ENCODE measurements at places on chromosomes 2 and 18.

DNA sequence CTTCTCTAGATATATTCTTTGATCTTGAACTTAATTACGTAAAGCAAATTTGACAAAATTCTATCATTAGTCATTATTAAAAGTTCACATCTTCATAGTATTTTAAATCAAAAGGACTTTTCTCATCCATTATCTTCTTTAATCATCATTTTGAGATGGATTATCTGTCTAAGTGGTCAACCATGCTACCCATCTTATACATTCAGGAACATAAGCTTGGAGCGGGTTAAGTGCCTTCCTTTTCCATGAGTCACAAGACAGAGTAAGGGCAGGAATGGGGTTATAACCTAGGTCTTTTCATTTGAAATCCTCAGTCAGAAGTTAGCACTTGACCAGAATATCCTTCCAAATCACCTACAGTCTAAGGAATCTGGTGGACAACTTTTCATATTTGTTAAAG is 297.1 kb downstream of the TCF4 start:
- no peak for DNase-seq

DNA sequence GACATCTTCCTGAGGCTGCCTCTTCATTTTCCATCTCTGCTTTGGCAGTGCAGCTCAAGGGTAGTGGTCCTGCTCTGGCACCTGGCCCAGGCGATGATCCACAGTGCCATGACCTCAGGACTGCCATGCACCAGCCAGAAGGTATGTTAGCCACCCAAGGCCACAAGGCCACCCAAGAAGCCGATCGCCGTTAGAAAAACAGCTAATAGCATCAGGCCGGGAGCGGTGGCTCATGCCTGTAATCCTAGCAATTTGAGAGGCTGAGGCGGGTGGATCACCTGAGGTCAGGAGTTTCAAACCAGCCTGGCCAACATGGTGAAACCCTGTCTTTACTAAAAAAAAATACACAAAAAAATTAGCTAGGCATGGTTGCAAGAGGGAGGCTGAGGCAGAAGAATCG is 28.4 kb upstream of the UGGT1 start:
- no peak for DNase-seq

DNA sequence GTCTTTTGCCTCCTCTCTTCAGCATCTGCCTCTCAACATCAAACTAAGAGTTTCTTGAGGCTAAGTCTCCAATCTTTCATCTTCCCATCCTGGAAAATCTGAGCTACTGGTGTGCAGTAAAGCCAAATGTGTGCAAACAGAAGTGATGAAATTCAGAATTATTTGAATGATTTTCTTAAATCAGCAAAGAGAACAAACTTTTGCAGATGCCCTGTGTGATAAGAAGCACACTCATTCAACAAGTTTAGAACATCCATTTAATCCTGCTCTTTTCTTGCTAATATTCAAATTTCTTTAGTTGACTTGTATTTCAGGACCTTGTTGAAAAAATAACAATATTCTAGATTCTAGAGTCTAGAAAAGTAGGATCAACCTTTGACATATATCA is 1374.9 kb upstream of the CELF4 start:
- DNase-seq, result no peak

- DNase-seq, result no peak
Observed at GRCh38 chr2:163852616-163853015, 116.8 kb upstream of the FIGN start.

DNA sequence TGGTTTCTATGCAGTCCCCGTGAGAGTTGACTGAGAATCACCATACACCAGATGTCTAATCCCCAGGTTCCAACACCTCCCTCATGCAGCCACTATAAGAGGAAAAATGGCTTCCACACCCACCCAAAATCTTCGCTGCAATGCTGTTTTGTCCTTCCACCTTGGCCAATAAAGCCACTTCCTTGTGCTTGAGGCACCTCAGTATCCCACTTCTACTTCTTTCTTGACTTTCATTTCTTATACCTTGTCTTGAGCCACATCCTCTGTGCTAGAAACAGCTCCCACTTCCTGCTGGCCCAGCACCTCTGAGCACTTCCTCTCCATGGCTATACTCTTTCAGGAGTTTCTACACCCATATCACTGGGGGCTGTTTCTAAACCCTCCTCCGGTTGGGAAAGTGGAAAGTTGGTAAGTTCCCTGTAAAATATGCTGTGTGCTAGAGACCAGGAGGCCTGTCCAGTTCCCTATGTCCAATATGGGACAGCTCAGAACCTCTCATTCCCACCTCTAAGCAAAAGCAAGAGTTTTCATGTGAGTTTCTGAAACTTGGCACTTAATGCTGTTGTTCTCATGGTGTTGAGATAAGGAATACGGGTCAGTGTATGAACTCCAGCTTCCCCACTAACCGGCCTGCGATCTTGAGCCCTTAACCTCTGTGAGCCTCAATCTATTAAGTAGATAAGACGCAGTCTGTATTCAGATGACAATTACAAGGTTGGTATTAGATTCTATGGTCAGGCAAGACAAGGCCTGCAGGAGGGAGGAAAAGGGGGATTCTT is 209.1 kb upstream of the ID2 start:
- no peak for DNase-seq

- DNase-seq, result no peak
Observed at GRCh38 chr2:149313512-149313972, 16.8 kb upstream of the LYPD6 start.

DNA sequence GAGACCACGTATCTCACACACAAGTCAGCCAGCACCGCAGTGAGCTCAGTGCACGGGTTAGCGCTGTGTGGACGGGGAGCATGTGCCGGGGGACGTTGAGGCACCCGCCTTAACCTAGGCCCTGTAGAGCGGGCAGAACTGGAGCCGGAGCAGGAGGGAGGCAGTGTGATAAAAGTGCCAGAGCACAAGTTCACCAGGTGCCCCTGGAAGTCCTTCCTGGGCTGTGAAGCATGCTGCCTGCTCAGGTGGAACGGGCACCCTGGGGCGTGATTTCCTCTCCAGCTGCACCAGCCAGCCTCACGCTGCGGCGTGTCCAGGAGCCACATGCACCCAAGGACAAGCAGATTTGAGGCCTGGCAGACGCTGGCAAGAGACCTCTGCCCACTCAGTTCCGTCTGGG is 50.3 kb downstream of the ITGB1BP1 start:
- no peak for DNase-seq

DNA sequence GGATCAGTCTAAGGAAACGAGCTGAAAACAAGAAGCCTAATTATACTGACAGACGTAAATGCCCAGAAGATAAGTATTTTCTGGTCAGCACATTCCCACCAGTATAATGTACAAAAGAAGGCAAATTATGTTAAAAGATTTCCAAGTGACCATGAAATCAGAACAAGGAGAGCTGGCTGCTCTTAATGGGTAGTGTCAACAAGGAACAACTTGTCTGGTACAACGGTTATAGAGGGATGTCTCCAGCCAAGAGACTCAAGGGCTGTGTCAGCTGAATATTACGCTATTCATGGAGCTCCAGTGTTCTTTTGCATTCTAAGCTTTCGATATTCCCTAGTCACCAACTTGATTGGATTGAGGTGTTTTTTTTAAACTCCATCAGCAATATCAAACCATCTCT is 8.6 kb upstream of the L3MBTL4 start:
- no peak for DNase-seq

GRCh38 chr2:144152817-144153271 is 367.1 kb downstream of the ZEB2 start:
- no peak for DNase-seq

DNA sequence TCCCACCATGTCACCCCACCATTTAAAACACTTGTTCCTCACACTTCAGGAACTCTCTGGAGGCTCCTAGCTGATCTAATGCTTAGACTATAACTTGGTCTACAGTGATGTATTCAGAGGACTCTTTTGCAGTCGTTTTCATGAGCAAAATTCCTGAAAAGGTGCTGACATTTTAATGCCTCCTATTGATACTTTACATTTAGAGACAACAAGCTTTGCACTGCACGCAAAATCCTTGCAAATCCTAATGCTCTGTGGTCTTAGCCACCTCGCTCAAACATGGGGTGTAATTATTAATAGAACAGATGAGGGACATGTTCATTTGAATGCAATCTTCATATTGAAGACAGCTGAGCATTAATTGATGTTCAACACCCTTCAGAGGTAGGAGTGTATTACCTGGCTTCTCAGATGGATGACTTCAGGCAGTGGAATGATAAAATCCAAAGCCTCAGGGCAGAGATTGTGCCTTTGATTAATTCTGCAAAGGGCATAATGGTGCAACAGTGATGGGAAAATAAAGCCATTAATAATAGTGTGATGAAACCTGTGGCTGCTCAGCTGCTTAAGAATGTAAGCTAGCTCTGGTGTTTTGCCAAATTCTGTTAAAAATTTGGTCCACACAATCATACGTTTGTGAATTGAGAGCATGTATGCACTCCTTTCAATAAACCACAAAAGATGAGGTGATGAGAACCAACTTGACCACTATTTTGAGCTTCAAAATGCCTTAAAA is 5.4 kb downstream of the CTAGE1 start:
- no peak for DNase-seq

DNA sequence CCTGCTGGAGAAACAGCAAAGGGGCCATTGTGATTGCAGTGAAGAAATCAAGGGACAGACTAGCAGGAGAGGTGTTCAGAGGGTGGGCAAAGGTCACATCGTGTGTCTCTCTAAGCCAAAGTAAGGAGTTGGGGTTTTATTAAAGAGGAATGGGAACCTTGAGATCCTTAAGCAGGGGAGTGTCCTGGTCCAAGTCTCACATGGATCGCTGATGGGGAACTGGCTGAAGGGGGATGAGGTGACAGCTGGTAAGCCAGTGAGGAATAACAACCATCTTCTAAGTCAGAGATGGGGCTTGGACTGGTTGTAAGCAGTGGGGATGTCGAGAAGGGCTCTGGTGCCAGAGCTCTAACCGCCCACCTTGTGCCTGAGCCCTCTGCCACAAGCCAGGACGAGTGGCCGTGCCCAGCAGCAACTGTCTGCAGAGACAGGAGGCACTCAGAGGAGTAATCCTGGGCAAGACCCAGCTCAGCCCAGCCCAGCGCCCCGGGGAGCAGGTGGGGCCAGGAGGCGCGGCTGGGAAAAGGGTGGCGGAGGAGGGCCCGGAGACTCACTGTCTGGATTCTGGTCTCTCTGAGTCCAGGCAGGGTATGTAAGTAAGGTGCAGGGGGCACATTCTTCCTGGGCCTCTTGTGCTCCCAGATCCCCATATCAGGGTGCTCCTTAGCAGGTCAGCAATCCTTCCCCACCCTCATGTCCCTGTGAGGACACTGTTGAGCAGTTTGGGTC is 13.7 kb downstream of the WNT10A start:
- DNase-seq, result no peak

GRCh38 chr2:56224316-56224715 is 40.5 kb downstream of the CCDC85A start:
- DNase-seq, result no peak

DNA sequence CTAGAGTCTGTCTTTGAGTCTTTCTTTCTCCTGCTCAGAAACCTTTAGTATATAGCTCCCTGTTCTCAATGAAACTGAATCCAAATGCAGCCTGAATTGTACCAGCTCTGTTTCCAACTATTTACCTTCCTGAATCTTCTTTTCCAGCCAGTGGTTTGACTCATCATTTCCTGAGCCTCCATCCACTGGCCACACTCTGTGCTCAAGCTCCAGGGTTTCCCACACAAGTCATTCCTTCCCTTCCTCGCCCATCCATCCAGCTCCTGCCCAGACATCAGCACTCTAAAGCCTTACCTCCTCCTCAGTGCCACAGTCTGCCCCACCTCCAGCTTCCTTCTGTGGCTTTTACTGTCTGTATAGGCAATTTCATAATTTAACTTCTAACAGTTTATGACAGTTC is 233.6 kb upstream of the RASGRP3 start:
- no peak for DNase-seq

- DNase-seq, result no peak
Observed at GRCh38 chr2:101596333-101596732, 101.2 kb upstream of the MAP4K4 start.

- DNase-seq, result no peak
Observed at GRCh38 chr2:169637620-169638019, 53.5 kb downstream of the PPIG start.

DNA sequence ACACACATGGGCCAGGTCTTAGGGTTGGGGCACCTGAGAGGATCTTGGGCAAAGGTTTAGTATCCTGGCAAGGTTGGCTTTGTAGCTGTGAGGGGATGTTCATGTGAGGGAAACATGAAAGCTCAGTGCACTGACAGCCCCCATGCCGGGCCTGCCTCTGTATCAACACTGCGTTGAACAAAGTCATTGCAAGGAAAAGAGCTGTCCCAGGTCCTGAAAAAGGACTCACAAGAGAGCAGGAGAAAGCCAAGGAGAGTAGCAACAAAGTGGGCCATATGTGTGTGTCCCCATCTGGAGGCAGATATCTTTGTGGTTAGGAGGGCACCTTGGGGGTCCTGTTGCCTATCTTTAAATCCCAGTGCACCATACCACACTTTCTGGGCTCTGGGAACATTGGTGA is 237.8 kb upstream of the THSD7B start:
- DNase-seq, result no peak

DNA sequence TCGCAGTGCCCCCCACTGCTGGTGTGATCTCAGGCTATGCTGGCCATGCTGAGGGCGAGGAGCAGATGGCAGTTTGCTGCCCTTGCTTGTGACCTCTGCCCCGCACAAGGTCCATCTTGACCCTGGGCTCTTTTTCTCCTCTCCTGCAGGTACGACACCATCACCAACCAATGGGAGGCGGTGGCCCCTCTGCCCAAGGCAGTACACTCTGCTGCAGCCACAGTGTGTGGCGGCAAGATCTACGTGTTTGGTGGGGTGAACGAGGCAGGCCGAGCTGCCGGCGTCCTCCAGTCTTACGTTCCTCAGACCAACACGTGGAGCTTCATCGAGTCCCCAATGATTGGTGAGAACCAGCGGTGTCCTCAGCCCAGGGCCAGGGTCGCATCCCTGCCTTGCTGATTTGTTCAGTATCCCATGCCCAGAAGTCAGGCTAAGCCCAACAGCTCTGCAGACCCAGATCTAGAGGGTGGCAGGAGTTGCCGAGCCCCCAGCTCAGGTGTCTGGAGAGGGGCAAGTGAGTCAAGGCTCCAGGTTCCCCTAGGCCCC is 223.8 kb downstream of the ATAD2B start:
- DNase-seq, result no peak

- DNase-seq, result no peak
Observed at GRCh38 chr2:146244830-146245229, 1600.0 kb upstream of the ACVR2A start.

DNA sequence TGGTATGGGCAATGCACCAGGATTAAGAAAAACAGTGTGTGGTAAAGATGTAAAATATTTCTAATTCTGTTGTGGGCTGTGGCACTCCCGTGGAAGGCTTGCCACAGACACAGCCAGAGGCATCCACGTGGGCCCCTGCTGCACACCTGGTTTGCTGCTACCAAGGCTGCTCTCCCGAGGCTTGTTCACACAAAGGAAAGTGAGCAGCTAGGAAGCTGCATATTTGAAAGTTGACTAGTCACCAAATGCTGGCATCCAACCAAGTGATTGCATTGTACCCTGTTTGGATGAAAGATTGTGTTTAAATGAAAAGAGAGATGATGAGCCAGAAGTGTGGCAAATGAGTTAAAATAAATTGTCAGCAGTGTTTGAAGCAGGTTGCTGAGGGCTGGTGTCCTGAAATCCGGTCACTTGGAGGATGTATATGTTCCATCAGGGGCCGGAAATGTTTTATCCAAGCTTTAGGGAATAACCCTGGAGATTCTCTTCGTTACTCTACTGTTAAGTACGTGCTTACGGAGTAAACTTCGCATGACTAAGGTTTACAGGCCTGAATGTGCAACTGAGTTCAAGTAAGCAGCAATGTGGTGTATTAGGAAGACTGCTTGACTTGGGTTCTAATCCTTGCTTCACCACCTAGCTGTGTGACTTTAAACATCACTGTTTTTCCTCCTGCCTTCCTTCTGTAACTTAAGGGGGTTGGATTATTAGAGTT is 86.1 kb downstream of the MSH2 start:
- DNase-seq, result no peak
